ENCODE measurements at places on chromosomes 6 and 20. TPM values are rescaled to one million over a fixed set of nuclear protein-coding genes. Genes with fewer than 3 reads are reported as not detected.

Gene HLA-DOA
- 38.0 TPM for total RNA-seq

Gene FRMD1
- total RNA-seq, result not detected

Gene PHF10
- total RNA-seq, result 43.0 TPM

Gene PRDM1
- total RNA-seq, result 0.37 TPM

Gene MAN1A1
- total RNA-seq, result 4.0 TPM

Gene HLA-DRB5
- 3.4 TPM for total RNA-seq

DNA sequence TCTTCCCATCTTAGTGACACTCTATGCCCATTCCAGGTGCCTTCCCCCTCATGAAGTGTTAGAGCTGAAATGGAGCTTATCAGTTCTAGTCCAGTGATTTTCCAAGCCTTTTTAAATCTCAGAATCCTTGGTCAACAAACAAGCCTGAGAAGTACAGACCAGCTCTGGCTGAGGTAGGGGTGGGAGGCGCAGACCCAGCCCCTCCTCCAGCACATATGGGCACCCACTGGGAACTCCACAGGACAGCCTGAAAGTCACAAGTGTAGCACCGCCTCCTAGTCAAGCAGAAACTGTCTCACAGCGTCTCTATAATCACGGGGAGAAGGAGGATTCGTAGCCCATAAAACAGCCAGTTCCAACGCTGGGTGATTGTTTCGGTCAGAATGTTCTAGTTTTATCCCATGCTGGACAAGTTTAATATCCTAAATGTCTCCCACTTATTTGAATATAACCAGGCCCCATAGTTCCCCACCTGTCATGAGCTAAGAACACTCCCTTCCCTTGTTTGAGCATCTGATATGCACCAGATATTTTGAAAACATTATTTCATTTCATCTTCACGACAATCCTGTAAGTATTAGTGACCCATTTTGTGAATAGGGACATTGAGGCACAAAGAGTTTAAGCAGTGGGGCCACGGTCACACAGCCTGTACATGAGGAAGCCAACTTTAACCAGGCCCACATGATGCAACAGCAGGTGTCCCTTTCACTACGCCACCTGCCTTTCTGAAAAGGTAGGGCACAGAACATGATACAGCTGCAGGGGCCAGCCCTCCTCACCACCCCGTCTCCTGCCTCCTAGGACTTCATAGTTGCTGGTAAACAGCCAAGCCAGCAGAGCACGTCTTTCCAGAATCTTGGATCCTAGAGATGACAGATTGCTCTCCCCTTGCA is 40.1 kb downstream of the TRAF3IP2 start:
- no peak overlapping the region for H3K4me3 ChIP-seq
- no peaks in the 10 kb centered on the region for H3K27me3 ChIP-seq
- DNase-seq, result no peak
- no peak overlapping the region for H3K27ac ChIP-seq
- H3K4me1 ChIP-seq, result peaks cover 25% of the 10 kb centered on the region
- H3K36me3 ChIP-seq, result no peaks in the 10 kb centered on the region

GRCh38 chr20:47614703-47615309 is 113.1 kb downstream of the NCOA3 start:
- no peaks in the 10 kb centered on the region for H3K36me3 ChIP-seq
- no peaks in the 10 kb centered on the region for H3K4me1 ChIP-seq
- DNase-seq, result no peak
- no peaks in the 10 kb centered on the region for H3K27me3 ChIP-seq
- no peak overlapping the region for H3K27ac ChIP-seq

DNA sequence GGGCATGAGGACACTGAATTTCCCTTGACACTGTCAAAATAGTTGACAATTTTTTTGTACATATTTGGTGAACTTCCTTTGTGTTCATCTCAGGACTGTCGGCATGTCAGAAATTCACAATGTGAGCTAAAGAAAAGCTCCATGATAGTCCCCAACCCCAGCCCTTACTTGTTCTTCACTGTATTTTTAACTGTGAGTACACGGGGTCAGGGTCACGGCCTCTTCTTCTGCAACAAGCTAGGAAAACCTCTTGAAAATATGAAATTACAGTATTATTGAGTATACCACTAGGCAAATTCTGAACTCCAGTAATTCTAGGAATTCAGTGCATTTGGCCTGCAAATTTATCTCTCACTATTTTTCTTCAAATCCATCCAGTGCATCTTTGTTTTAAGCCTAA is 199.4 kb downstream of the SLC24A3 start:
- no peak overlapping the region for H3K4me3 ChIP-seq
- H3K27ac ChIP-seq, result no peak overlapping the region
- H3K27me3 ChIP-seq, result no peaks in the 10 kb centered on the region

DNA sequence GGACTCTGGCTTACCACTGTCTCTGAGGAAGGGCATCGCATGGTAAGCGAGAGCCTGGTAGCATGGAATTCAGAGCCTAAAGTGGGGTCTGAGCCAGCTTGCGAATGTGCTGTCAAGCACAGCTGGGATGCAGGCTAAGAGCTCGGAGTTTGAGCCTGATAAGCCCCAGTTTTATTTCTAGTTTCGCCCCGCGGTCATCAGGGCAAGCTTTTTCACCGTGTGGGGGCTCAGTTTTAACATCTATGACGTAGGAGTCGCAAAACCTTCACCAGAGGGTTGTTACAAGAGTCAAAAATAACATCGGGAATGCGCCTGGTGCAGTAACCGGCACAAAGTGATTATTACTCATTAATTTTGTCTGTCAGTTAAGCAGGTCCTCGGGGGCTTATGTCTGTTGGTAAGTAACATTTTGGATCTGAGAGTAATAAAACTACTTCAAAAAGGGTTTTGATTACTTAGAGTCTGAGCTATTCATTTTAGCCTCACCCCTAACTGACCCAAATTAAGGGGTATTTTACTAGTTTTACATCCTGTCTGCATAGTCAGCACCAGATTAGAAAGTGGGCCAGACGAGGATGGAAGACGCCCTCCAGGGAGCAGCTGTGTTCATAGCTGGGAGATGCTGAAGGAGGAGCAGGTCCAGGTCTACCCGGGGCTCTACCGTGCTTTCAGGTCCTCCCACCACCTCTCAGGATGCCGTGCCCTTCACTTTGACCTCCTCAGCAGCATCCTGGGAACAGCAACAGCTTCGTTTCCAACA is 29.7 kb downstream of the SLC22A23 start:
- peaks cover 22% of the 10 kb centered on the region for H3K4me1 ChIP-seq
- H3K36me3 ChIP-seq, result no peaks in the 10 kb centered on the region
- H3K27me3 ChIP-seq, result no peaks in the 10 kb centered on the region
- no peak overlapping the region for H3K27ac ChIP-seq
- DNase-seq, result no peak
- no peak overlapping the region for H3K4me3 ChIP-seq

DNA sequence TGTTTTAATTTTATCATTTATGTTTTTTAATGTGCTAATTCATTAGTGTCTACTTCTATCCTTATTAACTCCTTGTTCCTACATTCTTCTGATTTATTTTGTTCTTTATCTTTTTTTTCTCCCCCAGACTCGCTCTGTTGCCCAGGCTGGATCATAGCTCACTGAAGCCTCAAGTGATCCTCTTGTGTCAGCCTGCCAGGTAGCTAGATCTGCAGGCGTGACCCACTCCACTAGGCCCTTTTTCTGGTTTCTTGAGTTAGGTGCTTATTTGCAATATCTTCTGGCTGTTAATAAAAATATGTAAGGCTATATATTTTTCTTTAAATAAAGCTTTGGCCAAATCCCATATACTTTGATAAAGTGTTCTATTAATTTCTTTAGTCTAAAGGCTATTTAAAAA is 2.8 kb downstream of the TAF11 start:
- no peaks in the 10 kb centered on the region for H3K4me1 ChIP-seq
- H3K27ac ChIP-seq, result no peak overlapping the region
- no peak overlapping the region for H3K4me3 ChIP-seq
- H3K36me3 ChIP-seq, result peaks cover 13% of the 10 kb centered on the region

- no peaks in the 10 kb centered on the region for H3K36me3 ChIP-seq
- H3K4me1 ChIP-seq, result peaks cover 43% of the 10 kb centered on the region
- no peak for DNase-seq
- H3K27me3 ChIP-seq, result no peaks in the 10 kb centered on the region
- H3K4me3 ChIP-seq, result no peak overlapping the region
- H3K27ac ChIP-seq, result no peak overlapping the region
Observed at GRCh38 chr20:39111359-39112177, 149.4 kb downstream of the DHX35 start.

GRCh38 chr6:139278190-139278589 is 13.6 kb downstream of the TXLNB start:
- H3K27ac ChIP-seq, result no peak overlapping the region
- no peak overlapping the region for H3K4me3 ChIP-seq
- DNase-seq, result no peak
- no peaks in the 10 kb centered on the region for H3K36me3 ChIP-seq
- H3K27me3 ChIP-seq, result no peaks in the 10 kb centered on the region
- H3K4me1 ChIP-seq, result no peaks in the 10 kb centered on the region

- H3K4me3 ChIP-seq, result no peak overlapping the region
- DNase-seq, result peak; percentile 20
- no peaks in the 10 kb centered on the region for H3K36me3 ChIP-seq
- no peaks in the 10 kb centered on the region for H3K27me3 ChIP-seq
- H3K27ac ChIP-seq, result no peak overlapping the region
- H3K4me1 ChIP-seq, result peaks cover 8% of the 10 kb centered on the region
Observed at GRCh38 chr6:163745536-163746400, 331.2 kb downstream of the QKI start.
